Kidney (tissue), 22 donors: ENCODE measurements at places on chromosomes 1 and 21. TPM values are rescaled to one million over a fixed set of nuclear protein-coding genes. Genes with fewer than 3 reads are reported as not detected.

DNA sequence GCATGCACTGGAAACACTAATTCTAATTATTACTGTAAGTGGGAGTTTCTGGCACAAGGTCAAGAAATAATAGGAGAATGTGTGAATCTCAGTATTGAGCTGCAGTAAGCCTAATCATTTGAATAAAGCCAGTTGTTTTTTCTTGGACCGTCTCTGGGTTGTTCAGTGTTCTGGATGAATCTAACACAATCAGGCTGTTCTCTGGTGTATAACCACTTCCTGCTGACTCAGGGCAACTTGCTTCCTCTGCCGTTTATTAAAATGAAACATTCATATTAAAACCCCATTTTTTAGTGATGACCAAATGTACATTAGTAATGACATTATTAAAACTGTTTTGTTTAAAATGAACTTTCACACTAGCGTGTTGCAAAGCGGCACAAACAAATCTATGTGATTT, 273.1 kb upstream of the SNX7 start:
- H3K4me1 ChIP-seq: no peaks in the 10 kb centered on the region
- no peaks in the 10 kb centered on the region for H3K27me3 ChIP-seq
- DNase-seq: no peak
- no peak overlapping the region for H3K4me3 ChIP-seq
- no peaks in the 10 kb centered on the region for H3K36me3 ChIP-seq

- DNase-seq: peak; percentile 16
- H3K4me1 ChIP-seq: peaks cover 9% of the 10 kb centered on the region
- no peaks in the 10 kb centered on the region for H3K27me3 ChIP-seq
- no peaks in the 10 kb centered on the region for H3K36me3 ChIP-seq
- H3K27ac ChIP-seq: no peak overlapping the region
Measured at GRCh38 chr21:41366522-41367151, 4.8 kb downstream of the MX2 start.

DNA sequence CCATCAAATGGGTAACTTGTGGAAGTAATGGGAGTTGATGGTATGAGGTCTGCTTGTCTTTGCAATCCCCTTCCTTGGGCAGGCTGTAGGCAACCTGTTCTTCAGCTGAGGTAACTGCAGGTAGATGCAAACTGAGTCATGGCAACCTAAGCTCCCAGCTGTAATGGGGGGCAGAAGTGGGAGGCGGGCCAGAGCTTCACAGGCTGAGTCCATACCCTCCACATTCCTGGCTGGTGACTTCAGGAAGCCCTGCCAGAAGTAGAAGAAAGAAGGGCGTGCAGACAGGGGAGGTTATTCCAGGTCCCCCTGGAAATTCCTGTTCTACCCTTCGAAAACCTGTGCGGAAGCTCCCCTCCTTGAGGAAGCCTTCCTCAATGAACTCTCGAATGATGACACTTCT, 44.9 kb downstream of the ARHGEF11 start:
- no peaks in the 10 kb centered on the region for H3K36me3 ChIP-seq
- no peaks in the 10 kb centered on the region for H3K27me3 ChIP-seq
- no peak for DNase-seq
- no peaks in the 10 kb centered on the region for H3K4me1 ChIP-seq
- H3K4me3 ChIP-seq: no peak overlapping the region

DNA sequence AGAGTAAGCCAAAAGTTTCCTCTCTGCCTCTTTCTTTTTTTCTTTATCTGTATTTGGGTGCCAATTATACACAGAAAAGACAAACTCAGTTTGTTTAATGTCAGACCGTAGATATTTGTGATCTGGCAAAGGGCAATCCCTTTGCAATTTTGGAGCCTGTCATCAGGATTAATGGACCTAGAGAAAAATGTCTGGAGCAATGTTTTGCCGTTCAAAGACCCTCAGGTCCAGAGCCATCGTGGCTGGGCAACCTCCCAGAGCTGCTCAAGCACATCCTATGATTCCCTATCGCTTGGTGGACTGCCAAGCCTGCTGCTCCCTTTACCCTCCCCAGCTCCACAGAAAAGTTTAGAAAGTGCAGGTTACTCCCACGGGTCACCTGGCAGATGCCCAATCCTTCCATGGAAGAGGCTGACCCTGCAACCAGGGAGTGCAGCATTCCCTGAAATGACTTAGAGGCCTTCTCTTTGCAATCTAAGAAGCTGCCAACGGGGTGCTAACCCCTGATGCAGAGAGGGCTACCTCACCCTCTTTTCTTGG, 112.5 kb upstream of the NGF start:
- no peaks in the 10 kb centered on the region for H3K36me3 ChIP-seq
- H3K4me3 ChIP-seq: no peak overlapping the region
- H3K4me1 ChIP-seq: no peaks in the 10 kb centered on the region

Gene FCGR2B
- total RNA-seq: 19.7 TPM

Gene HES3
- not detected for total RNA-seq
